ENCODE measurements at places on chromosomes 1 and 21.

DNA sequence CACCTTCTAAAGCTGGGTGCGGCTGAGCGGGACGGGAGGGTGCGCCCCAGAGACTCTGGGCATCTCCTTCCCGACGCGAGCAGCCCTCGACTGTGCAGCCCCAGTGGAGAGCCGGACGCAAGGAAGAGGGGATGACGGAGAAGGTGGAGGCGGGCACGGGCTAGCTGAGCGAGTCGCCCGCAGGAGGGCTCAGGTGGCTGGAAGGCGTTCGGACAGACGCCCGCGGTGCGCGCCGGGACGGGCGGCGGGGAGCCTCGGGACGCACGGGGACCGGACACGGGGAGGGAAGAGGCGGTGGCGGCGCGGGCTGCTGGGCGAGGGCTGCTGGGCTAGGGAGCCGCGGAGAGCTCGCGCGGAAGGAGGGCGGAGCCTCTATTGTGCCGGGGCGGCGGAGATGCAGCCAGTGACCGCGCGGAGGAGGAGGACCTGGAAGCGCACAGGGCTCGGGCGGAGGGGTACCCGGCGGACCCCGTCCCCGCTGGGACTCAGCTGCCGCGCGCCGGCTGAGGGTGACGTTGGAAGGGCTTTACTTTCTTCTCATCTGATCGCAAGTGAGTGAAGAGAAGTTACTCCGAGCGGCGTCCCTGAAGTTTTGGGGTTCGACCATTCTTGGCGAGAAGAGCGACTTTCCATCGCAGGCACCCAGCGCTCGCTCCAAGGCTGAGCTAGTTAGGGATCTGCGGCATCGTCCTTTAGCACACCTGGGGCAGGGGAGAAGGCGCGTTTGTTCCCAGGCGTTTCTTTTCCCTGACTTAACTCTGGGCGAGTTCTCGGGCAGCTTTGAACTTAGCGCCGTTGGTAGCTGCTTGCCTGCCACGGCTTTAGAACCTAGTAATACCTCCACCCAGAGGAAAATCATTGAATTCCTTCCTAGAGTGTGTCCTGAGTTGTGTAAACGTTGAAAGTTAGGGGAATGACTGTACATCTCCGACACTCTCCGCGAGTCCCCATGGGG is at the start of gene OLFML2B:
TSS of gene OLFML2B (minus strand) at position 323 of the 955 bp plus-strand sequence. CDS start 439 bp downstream, outside the sequence.
- no peak for DNase-seq

GRCh38 chr21:37552496-37553029 is 186.0 kb downstream of the DYRK1A start:
- DNase-seq, result no peak

DNA sequence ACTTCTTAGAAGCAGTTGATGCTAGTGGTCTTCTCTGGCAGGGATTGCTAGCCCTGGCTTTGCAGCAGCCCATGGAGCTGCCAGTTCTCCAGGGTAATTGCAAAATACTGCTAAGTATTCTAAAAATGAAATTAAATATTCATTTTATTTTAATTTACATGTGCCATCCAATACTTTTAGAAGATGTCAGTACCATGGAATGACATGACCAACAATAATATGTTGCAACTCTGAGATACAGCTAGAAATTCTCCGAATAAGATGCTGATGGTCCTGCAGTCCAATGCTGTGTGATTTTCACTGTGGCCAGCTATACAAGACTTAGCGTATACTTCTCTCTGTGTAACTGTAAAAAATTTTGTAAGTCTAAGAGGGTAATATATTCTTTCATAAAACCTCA is 20.0 kb upstream of the WARS2 start:
- DNase-seq, result no peak

DNA sequence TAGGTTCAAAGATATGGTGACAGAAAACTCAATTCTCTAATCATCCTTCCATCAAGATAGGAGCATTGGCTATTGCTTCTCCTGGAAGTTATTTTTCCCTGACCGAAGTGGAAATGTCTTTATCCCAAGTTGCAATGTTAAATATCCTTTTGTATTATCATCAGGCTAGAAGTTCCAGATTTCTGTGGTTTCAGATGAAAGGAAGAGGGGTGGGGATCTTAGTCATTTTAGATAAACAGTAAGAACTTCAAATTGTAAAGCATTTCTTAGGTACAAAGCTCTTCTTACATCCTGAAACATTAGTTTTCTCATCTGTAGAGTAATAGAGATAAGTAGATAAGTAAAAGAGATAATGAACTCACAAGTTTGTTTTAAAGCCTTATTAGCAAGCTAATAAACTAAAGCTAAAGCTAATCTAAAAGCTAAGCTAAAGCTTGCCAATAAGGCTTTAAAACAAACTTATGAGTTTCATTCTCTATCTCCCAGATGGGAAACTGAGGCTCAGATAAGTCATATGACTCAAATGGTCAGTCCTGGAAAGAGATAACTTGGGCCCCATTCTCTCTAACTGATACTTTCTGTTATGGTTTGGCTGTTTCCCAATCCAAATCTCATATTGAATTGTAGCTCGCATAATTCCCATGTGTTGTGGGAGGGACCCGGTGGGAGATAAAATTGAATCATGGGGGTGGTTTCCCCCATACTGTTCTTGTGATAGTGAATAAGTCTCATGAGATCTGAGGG is 99.2 kb upstream of the KCNK2 start:
- DNase-seq, result no peak

GRCh38 chr1:89257041-89257440 is 15.6 kb downstream of the GBP5 start:
- DNase-seq, result no peak

GRCh38 chr1:41343790-41344699 is 17.2 kb upstream of the FOXO6 start:
- no peak for DNase-seq

DNA sequence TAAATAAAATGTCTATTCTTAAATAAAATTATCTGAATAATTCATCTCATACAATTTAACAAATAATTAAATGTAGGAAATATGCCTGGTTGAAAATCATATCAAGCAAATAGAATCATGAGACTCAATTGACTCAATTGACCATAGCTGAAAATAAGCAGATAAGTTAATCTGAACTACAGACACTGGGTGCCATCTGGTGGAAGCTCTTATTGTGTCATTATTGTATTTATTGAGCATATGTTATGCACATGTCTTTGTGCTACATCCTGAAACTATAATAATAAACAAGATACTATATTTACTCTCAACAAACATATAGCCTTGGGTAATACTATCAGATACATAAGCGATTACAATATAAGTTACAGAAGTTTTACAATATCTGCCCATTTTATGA is 41.0 kb downstream of the BRINP3 start:
- DNase-seq, result no peak

DNA sequence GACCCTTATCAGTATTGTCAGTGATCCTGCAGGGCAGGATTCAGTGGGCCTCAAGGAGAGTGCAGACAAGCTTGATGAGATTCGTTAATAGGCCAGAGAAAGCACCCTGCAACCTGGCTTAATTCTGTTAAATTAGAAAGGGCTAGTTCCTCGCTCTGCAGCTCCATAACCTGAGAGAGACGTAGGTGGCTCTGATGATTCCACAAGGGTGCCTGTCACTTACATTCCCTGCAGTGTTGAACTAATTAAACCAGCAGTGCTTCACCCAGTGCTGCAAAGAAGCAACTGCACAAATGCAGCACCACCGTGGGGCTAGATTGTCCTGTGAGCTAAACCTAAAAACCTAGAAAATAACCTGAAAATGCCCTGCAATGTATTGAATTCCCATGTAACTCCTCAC is 270.8 kb downstream of the CACNA1E start:
- no peak for DNase-seq

- DNase-seq, result no peak
Measured at GRCh38 chr1:161082996-161083747, 6.2 kb downstream of the NECTIN4 start.

- no peak for DNase-seq
Measured at GRCh38 chr1:61093525-61094137, 11.3 kb downstream of the NFIA start.

DNA sequence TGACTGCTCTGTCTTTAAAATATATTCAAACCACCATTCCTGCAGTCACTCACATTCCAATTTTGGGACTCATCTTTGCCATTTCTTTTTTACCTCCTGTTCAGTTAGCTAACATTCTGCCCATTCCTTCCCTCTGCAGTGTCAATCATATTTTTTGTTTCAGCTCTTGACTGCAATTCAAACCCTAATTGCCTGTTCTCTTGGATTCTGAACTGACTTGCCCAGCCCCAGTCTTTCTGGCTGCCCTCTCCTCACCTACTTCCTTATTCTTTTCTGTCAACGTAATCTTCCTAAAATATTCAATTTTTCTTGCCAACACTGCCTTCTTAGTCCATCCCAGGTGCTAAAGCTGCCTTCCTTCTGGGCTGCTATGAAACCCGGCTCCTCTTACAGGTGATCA is 6.1 kb downstream of the PRDM2 start:
- no peak for DNase-seq
